Neural progenitor cell (in vitro differentiated cells): ENCODE measurements at places on chromosomes 6 and 20.

DNA sequence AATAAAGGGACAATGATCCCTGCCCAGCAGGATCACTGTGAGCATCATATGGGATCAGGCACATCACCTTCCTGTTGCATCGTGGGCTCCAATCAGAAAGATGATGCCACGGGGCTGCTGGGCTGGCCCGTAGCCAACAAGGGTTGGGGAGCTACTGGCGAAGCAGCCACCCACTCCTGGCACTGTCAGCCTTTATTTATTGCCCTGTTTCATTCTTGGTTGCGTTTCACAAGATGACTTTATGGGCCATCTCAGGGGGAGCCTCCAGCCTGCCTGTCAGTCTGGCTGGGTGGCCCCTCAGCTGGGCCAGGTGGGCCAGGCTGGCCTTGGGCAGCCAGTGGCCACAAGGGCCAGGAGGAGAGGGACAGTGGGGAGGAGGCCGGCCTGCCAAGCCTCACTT, 17.3 kb downstream of the VSTM2L start:
- no peak for DNase-seq

GRCh38 chr6:123770247-123770949, 33.3 kb upstream of the NKAIN2 start:
- no peak for DNase-seq

GRCh38 chr20:32354592-32355416, 3.3 kb upstream of the ASXL1 start:
- DNase-seq: no peak

DNA sequence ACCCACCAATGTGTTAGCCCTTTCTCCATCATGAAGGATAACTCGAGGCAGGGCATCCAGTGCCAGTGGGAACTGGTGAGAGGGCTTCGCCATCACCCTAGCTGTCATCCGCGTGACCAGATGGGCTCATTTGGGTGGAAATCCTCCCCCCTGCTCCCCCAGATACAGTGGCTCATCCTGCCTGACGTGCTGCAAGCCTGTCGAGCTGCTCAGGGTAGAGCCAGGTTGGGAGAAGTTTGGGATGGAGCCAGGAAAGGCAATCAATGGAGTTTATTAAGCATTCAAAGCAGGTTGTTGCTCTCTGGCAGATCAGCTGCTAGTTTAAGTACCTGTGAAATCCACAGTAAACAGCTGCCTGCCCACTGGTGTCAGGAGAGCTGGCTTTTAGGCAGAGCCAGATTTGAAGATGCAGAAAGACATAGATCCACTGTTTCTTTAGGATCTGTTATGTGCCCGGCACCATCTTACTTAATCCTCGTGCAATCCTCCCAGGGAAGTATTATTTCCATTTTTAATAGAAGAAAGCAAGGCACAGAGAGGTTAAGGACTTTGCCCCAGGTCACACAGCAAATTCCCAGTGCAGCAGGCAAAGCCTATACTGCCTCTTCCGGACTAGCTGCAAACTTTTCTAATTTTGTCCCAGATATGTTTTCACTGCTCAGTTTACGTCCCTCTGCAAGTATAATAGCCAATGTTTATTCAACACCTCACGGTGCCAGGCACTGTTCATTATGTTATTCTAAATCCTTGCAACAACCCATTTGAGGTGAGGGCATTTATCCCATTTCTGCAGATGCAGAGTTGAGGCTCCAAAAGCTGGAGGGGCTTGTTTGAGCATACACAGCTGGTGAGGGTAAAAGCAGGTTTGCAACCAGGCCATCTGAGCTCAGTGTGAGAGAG, 54.1 kb upstream of the KCNG1 start:
- DNase-seq: no peak

- DNase-seq: no peak
These were observed 34.8 kb downstream of the ELMO2 start for GRCh38 chr20:46371656-46372055.

- no peak for DNase-seq
These were observed 24.1 kb downstream of the ZHX3 start for GRCh38 chr20:41293269-41294037.

- DNase-seq: no peak
These were observed 40.8 kb upstream of the CALHM6 start for GRCh38 chr6:116420341-116420740.

DNA sequence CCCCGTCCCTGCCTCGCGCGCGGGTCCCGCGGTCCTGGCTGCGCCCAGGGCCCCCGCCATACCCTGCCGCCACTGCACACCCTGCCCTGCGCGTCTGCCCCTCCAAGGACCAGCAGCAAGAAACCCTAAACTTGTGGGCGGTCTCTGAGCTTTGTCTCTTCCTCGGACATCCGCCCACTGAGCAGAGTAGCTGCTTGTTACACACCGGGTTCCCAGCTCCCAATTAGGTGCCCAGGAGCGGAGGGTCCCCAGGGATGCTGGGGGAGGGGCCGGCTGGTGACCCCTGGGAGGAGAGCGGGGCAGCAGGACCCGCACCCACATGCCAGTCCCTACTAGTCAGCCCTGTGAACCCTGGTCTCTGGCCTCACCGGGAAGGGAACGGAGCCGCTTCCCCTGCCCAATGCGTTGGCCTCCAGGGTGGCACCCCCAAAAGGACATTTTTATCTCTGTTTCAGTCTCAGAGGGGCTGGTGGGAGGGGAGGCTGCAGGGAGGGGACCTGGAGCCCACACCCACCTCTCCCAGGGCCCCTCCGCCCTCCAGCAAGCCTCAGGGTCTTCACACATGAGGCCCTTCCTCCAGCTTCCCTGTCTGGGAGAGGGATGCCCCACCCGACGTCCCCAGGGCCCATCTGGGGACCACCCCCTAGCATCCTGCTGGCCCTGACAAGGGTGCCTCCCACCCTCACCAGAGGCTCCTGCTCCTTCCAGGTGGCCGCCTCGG, 10.5 kb downstream of the STMN3 start:
- peak; percentile 67 for DNase-seq

DNA sequence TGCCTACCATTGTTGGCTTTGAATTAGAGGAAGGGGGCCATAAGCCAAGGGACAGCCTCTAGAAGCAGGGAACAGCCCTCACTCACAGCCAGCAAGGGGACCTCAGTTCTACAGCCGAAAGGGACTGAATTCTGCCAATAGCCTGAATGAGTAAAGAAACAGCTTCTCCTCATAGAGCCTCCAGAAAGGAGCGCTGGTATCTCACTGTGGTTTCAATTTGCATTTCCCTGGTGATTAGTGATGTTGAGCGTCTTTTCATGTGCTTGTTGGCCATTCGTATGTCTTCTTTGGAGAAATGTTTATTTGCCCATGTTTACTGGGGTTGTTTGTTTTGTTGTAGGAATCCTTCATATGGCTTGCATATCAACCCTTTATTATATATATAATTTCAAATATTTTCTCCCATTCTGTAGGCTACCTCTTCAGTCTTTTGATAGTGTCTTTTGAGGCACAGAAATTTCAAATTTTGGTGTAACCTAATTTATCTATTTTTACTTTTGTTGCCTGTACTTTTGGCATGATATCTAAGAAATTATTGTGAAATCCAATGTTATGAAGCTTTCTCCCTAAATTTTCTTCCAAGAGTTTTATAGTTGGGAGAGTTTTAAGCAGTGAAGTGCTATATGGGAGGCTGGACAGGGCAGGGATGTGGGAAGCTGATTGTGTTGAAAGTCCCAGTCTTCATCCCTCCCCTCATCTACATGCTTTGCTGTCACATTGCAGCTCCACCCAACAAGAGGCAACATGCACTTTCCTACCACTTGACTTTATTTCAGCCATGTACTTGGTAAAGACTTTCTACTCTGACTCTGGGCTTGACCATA, 82.3 kb upstream of the SHLD1 start:
- DNase-seq: no peak

DNA sequence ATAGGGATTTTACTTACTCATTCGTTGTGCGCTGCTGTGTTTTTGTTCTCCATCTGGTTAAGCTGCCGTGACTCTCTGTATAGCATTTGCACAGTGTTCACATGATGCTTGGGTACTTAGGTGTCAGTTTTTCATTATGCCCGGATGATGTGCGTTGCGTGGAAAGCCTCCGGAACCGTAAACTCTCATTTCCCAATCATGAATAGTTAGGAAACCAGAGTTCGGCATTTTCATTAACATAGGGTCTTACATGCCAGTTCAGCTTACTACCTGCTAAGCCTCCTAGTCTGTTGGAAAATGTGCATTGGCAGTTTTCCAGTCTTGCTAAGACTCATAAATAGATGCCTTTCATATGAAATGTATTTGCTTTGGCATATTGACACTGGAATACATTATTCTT, 483.4 kb upstream of the FLRT3 start:
- DNase-seq: peak; percentile 27

GRCh38 chr20:39871013-39871412, 818.0 kb downstream of the MAFB start:
- no peak for DNase-seq

DNA sequence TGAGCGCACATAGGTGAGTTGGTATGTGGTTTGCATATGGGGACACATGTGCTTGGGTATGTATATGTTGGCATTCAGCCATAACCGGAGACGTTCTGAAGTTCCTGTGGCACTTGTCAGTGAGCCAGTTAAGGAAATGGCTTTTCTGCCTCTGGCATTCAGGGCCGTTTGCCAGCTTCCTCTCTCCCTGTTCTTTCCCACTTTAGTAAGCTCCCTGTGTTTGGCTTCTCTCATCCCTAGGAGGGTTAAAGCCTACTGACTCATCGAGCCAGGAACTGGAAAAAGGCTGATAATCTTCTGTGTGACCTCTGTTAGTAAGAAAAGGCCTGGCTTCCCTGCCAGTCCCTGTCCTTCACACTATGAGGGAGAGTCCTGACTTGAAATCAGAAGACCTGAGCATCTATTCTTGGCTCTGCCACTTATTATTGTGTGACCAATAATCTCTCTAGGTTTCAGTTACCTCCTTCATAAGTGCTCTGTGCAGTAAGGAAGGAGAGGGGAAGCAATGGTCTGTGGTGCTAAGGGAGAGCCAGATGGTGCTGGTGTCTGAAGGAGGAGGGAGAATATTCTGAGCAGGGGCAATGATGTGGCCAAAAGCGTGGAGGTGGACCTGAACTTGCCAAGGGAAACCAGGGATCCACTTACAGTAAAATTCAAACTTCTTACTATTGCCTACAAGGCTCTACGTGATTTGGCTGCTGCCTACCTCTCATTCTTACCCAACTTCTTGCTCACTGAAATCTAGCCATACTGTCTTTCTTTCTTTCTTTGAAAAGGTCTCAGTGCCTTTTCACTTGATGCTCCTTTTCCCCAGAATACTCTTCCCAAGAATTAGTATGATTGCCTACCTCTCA, 31.4 kb downstream of the ACSS2 start:
- peak; percentile 17 for DNase-seq

DNA sequence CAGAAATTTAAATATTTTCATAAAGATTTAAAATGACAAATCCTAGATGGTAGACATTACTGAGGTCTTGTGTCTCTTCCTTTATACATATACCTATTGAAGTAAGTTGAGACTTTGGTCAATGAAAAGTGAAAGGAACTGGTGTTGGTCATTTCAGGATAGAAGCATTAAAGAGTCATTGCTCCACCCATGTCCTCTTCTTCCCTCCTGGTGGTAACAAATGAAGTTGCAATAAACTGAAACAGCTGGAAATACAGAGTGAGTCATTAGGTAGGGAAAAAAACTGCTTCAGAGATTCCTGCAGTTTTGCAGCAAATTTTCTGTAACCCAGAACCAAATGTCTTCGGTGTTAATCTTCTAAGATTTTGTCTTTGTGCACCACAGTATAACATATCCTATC, 448.0 kb downstream of the EYS start:
- DNase-seq: no peak

DNA sequence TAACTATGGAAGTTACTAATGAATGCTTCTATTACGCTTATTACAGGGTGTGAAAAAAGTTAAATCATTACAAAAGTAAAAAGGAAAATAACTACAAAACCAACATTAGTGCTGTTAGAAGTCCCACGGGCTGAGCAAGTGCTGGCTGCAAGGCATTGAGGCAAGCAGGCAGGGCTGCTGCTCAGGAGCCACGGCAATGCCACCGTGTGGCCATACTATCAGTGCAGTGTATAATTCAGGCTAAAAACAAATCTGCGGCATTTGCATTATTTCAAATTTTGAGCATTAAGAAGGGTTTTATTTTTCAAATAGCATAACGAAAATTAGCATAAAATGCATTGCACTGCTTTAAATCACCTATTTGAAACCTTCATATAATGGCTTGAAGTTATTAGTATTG, 17.1 kb downstream of the IFNGR1 start:
- DNase-seq: no peak

- peak; percentile 96 for DNase-seq
These were observed 7.8 kb upstream of the MDGA1 start for GRCh38 chr6:37705239-37706051.

DNA sequence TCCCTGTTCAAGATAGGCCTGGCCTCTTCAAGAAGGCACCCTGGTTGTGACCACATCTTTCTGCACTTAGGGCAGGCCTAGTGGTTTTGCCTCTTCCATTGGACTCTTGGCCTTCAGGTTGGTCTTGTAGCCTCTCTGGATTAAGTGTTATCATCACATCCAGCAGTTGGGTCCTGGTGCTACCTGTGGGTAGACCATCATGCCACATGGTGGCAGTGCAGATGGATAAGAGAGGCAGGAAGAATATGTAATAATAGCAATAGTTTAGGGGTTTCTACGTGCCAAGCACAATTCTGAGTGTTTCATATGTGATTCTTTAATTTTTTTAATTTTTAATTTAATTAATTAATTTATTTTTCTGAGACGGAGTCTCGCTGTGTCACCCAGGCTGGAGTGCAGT, 28.5 kb upstream of the SNRPB2 start:
- DNase-seq: peak; percentile 18

DNA sequence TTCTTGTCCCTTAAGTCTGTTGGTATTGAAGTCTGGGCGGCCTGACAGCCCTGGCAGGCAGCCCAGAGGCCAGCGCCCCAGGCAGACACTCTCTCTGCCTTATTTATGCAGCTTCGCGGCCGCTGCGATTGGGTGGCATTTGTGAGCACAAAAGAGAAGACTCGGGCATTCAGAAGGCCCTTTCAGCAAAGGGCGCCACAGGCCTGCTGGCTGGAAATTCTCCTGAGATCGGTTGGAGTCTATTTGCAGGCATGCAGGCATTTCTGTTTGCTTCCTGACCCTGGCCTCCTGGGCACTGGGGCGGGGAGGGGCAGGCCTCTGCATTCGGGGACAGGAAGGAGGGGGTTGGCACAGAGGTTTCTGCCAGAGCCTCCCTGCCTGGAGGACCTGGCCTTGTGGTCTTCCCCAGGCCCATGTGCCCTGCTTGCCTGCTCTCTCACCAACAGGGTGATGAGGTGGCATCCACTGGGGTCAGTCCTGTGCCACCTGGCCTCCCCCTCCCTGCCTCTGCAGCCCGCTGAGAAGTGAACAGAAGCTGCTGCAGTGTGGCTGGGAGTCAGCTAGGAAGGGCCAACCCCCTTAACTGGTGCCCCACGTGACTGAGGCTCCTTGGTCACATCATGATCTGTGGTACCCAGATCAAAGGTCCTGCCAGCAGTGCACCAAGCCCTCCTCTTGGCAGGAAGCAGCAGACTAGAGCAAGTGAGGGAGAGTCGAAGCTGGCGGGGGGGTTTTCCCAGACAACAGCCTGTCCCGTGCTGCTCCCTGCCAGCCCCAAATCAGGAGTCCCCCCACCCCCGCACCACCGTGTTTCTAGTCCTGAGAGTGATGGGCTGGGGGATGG, 16.6 kb upstream of the CCDC167 start:
- DNase-seq: peak; percentile 83

- no peak for DNase-seq
These were observed 170.2 kb downstream of the ZDHHC14 start for GRCh38 chr6:157551041-157551832.

- DNase-seq: peak; percentile 57
These were observed 13.2 kb downstream of the QKI start for GRCh38 chr6:163427498-163428254.
